ENCODE measurements at places on chromosomes 2 and 18. TPM values are rescaled to one million over a fixed set of nuclear protein-coding genes. Genes with fewer than 3 reads are reported as not detected.

Gene GCKR
- total RNA-seq, result not detected

Gene LIMS4
- 0.33 TPM for total RNA-seq

Gene PKDCC
- total RNA-seq, result 106 TPM

Gene LRRC30
- not detected for total RNA-seq

Gene SNTG2
- total RNA-seq, result 2.8 TPM

DNA sequence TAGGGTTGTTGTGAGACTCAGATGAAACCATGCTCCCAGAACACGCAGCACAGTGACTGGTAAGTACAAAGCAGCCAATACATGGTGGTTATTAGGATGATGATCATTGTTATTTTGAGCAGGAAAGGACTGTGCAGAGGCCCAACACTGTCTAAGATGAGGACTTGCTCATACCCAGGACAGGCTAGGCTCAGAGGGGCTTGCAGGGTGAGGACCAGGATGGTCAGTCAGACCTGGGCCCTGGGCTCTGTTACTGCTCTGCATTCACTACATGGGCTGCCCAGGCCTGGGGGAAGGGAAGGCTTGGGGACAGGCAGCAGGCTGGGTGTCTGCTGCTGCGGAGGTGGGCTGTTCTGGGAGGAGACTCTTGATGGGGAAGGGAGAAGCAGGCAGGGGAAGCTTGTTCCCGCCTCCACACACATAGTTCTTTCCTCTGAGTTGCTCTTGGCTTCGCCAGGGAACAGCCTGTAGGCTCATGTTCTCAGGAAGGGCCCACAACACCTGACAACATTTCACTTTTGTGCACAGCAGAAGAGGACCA, 17.5 kb downstream of the CAPN13 start:
- H3K27ac ChIP-seq, result no peak overlapping the region
- H3K4me1 ChIP-seq, result no peaks in the 10 kb centered on the region
- no peaks in the 10 kb centered on the region for H3K27me3 ChIP-seq
- no peak overlapping the region for H3K4me3 ChIP-seq
- H3K36me3 ChIP-seq, result no peaks in the 10 kb centered on the region

DNA sequence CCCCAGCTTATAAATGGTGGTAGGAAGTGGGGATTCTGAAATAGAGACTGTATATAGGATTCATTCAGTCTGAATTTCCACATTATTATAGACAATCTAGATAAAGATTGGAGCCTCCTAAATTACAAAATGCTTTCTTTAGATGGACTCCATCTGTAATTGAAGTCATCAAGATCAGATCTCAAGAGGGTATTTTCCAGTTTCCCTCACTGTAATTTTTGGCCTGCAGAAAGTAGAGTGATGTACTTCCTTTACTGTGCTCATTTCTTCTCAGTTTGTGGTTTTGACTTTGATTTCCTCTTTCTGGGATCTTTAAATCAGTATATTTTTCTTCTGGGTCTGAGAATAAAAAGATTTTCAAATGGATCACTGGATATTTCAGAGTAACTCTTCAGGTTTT, 7.2 kb downstream of the BABAM2 start:
- H3K4me3 ChIP-seq, result no peak overlapping the region
- DNase-seq, result no peak
- H3K36me3 ChIP-seq, result peaks cover 4% of the 10 kb centered on the region
- no peak overlapping the region for H3K27ac ChIP-seq

GRCh38 chr2:207836521-207837133, 66.9 kb upstream of the FZD5 start:
- no peaks in the 10 kb centered on the region for H3K27me3 ChIP-seq
- no peak for DNase-seq
- H3K4me3 ChIP-seq, result no peak overlapping the region
- H3K4me1 ChIP-seq, result peaks cover 13% of the 10 kb centered on the region

GRCh38 chr2:241413929-241414580, 58.0 kb downstream of the FARP2 start:
- no peaks in the 10 kb centered on the region for H3K4me1 ChIP-seq
- H3K27me3 ChIP-seq, result no peaks in the 10 kb centered on the region
- H3K27ac ChIP-seq, result no peak overlapping the region
- no peak overlapping the region for H3K4me3 ChIP-seq

GRCh38 chr2:31327505-31327904, 87.0 kb downstream of the XDH start:
- no peaks in the 10 kb centered on the region for H3K27me3 ChIP-seq
- H3K36me3 ChIP-seq, result no peaks in the 10 kb centered on the region
- H3K27ac ChIP-seq, result no peak overlapping the region
- DNase-seq, result no peak
- no peak overlapping the region for H3K4me3 ChIP-seq

Data from sigmoid colon (tissue), 7 donors.